Subcutaneous preadipocyte (primary cell): ENCODE measurements at places on chromosomes 2 and 18. TPM values are rescaled to one million over a fixed set of nuclear protein-coding genes. Genes with fewer than 3 reads are reported as not detected.

CFAP210 gene
- not detected in 2 replicates for total RNA-seq

PSTPIP2 gene
- 3.3 and 3.5 TPM in 2 replicates for total RNA-seq

TTN gene
- 1.1 and 2.7 TPM in 2 replicates for total RNA-seq

KCNG2 gene
- total RNA-seq: not detected in 2 replicates

MLPH gene
- 22.4 and 49.5 TPM in 2 replicates for total RNA-seq

PCARE gene
- not detected in 2 replicates for total RNA-seq

RAB6C gene
- total RNA-seq: not detected in 2 replicates

FBXO15 gene
- 0.37 and 0.78 TPM in 2 replicates for total RNA-seq

IL36A gene
- not detected in 2 replicates for total RNA-seq

RBM44 gene
- 0.37 and 0.39 TPM in 2 replicates for total RNA-seq

OSBPL6 gene
- total RNA-seq: 2.2 and 4.1 TPM in 2 replicates

TTR gene
- total RNA-seq: not detected in 2 replicates

REV1 gene
- total RNA-seq: 20.9 and 34.8 TPM in 2 replicates

ADRA2B gene
- not detected in 2 replicates for total RNA-seq

SMIM21 gene
- not detected in 2 replicates for total RNA-seq

ABHD1 gene
- under 0.01 TPM in 1 of 2 replicates, not detected in the other for total RNA-seq

ASTL gene
- total RNA-seq: not detected in 2 replicates

INHA gene
- total RNA-seq: 0.20 and 0.37 TPM in 2 replicates

CPS1 gene
- total RNA-seq: 15.4 and 35.2 TPM in 2 replicates

SRD5A2 gene
- under 0.01 TPM in 1 of 2 replicates, not detected in the other for total RNA-seq

DUSP11 gene
- 23.5 and 23.9 TPM in 2 replicates for total RNA-seq

HOXD4 gene
- total RNA-seq: 1.1 and 2.0 TPM in 2 replicates

STARD6 gene
- under 0.01 TPM in 1 of 2 replicates, not detected in the other for total RNA-seq

UGT1A6 gene
- not detected in 2 replicates for total RNA-seq

MYCN gene
- total RNA-seq: not detected in 2 replicates

VAMP5 gene
- 16.2 and 25.0 TPM in 2 replicates for total RNA-seq

NHEJ1 gene
- total RNA-seq: 21.3 and 21.7 TPM in 2 replicates

TEKT4 gene
- not detected in 2 replicates for total RNA-seq

SIX2 gene
- total RNA-seq: 11.4 and 11.7 TPM in 2 replicates

GALNT13 gene
- total RNA-seq: 2.6 and 4.5 TPM in 2 replicates

MAP2 gene
- 0.37 and 0.78 TPM in 2 replicates for total RNA-seq

TUBB8B gene
- not detected in 2 replicates for total RNA-seq

AGXT gene
- not detected in 2 replicates for total RNA-seq
